ENCODE measurements at places on chromosomes 12 and 14.

DNA sequence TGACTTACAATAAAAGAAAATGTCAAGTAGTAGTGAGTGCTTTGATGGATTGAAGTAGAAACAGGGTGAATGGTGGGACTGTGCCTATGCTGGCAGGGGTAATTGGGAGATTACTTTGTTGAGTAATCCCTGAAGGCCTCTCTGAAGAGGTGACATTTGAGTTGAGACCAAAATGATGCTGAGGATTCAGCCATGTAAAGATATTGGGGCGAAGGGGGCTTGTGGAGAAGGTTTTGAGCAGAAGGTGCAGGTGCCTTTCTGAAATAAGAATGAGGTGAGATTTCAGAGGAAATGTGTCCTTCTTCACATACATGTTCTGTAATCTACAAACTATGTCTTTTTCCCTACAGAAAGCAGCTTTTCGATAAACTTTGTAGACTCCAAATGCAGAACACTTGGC lies 8.0 kb downstream of the GNG2 start:
- H3K27ac ChIP-seq, result peak overlapping the region; percentile 74
- no peak for DNase-seq
- no peak overlapping the region for H3K4me3 ChIP-seq
- no peaks in the 10 kb centered on the region for H3K27me3 ChIP-seq
- no peaks in the 10 kb centered on the region for H3K36me3 ChIP-seq

- peaks cover 28% of the 10 kb centered on the region for H3K36me3 ChIP-seq
- H3K4me1 ChIP-seq, result peaks cover 55% of the 10 kb centered on the region
- H3K4me3 ChIP-seq, result peak within 1 kb of the TSS; percentile 78
- H3K27me3 ChIP-seq, result no peaks in the 10 kb centered on the region
Measured at GRCh38 chr12:113334786-113335539, at the start of gene SLC8B1. SLC8B1 (minus strand) TSS chr12:113335109; CDS start chr12:113332878, 2,231 bp downstream.

GRCh38 chr14:68377459-68377858 lies 415.4 kb downstream of the ZFP36L1 start:
- peak overlapping the region; percentile 69 for H3K27ac ChIP-seq
- H3K4me1 ChIP-seq, result peaks cover 82% of the 10 kb centered on the region
- DNase-seq, result peak; percentile 82
- no peaks in the 10 kb centered on the region for H3K36me3 ChIP-seq
- no peaks in the 10 kb centered on the region for H3K27me3 ChIP-seq

- H3K27ac ChIP-seq, result no peak overlapping the region
- no peaks in the 10 kb centered on the region for H3K27me3 ChIP-seq
- DNase-seq, result no peak
- H3K36me3 ChIP-seq, result no peaks in the 10 kb centered on the region
- H3K4me1 ChIP-seq, result no peaks in the 10 kb centered on the region
Measured at GRCh38 chr12:128554546-128555304, 269.0 kb downstream of the SLC15A4 start.

DNA sequence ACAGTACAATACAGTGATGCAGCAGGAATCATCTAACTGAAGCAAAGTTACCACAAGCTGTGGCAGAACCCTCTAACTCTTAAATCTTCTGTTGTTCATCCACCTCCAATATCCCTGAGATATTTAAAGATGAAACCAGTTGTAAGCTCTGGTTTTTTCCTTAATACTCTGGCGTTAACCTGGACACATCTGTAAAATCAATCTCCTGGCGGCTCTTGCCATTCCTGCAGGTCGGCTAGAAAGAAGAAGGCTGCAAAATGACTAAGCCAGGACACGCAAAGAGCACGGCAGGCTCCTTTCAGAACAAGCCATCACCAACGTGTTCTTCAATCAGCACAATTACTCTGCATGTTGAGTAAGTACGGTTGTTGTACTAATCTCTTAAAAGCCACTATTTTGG lies 309.3 kb downstream of the MED13L start:
- no peaks in the 10 kb centered on the region for H3K27me3 ChIP-seq
- no peak for DNase-seq
- no peak overlapping the region for H3K27ac ChIP-seq
- no peaks in the 10 kb centered on the region for H3K4me1 ChIP-seq
- no peak overlapping the region for H3K4me3 ChIP-seq

Measured in spleen (tissue), 13 donors.